ENCODE measurements at places on chromosomes 7 and 10. TPM values are rescaled to one million over a fixed set of nuclear protein-coding genes. Genes with fewer than 3 reads are reported as not detected.

DNA sequence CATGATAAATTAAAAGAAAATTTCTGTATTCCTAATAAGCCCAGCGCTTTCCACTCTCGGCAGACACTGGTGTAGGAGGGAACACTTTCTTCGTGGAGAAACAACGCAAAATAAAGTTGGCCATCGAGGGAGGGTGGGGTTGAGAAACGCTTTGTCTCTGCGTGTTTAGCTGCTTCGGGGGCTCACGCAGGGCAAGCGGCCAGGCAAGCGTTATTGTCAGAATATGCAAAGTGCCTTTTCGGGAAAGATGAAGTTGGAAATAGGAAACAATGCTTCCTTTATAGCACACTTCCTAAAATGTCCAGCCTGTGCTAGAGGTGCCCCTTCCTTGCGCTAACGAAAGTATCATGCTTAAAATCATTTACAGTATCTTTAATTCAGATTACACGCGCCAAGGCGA, 1.9 kb upstream of the EBF3 start:
- no peak for DNase-seq

GRCh38 chr7:55517191-55517633, 55.1 kb downstream of the VOPP1 start:
- DNase-seq: no peak

GRCh38 chr7:80014511-80014910, 120.1 kb upstream of the GNAI1 start:
- DNase-seq: no peak

Gene GBX1
- total RNA-seq: 2.1 TPM

GRCh38 chr10:58980826-58981415, 195.5 kb upstream of the PHYHIPL start:
- DNase-seq: no peak

Gene ABCC2
- 0.75 TPM for total RNA-seq

Gene MYO3A
- 18.0 TPM for total RNA-seq

Gene NPC1L1
- total RNA-seq: 21.2 TPM

DNA sequence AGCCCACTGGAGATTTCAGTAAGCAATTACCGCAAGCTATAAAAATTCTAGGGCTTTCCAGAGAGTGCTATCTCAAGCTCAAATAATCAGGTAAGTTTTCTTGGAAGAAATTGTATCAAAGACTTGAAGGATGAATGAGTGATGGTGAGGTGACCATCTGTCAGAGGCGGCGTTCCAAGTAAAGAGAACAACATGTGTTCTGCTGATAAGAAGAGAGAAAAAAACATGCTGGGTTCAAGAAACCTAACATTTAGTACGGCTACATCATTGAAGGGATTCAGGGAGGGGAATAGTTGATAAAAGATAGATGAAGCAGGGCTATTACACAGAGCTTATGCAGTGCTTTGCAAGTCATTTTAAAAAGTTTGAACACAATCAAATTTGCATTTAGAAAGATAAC, 100.7 kb downstream of the GNAI1 start:
- no peak for DNase-seq

- no peak for DNase-seq
Measured at GRCh38 chr7:24496036-24496435, 77.2 kb upstream of the PALS2 start.

Gene UPK3BL1
- 18.9 TPM for total RNA-seq

GRCh38 chr7:42093349-42093905, 143.6 kb downstream of the GLI3 start:
- no peak for DNase-seq

DNA sequence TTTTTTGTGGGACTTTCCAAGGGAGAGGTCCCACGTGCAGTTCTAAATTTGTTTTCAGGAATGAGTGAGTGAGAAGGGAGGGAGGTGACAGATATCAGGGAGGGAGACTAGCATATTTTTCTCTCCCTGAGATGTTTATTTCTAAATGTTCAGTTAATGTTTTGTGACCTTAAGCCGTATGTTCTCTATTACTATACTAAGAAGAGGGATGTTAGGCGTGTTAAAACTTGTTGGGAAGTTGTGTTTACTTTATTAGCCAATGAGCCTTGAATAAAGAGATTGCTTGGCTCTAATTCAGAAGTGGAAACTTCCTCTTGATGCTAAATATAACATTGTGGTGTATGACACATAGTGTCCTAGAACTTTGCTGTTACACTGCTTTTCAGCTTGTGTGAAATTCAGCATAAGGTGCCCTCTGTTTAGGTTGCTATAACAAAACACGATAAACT, 37.3 kb downstream of the DNAH11 start:
- DNase-seq: no peak

Gene CYP2C9
- total RNA-seq: 0.34 TPM

Gene SLC39A12
- not detected for total RNA-seq

- DNase-seq: no peak
Measured at GRCh38 chr7:82714883-82715282, 271.3 kb upstream of the CACNA2D1 start.

GRCh38 chr7:74182453-74183090, 8.4 kb downstream of the EIF4H start:
- DNase-seq: no peak

- no peak for DNase-seq
Measured at GRCh38 chr10:6928586-6928985, 348.5 kb upstream of the PRKCQ start.

GRCh38 chr10:42177077-42177792, 461.1 kb downstream of the ZNF33B start:
- no peak for DNase-seq
